ENCODE measurements at places on chromosomes 3 and 15.

DNA sequence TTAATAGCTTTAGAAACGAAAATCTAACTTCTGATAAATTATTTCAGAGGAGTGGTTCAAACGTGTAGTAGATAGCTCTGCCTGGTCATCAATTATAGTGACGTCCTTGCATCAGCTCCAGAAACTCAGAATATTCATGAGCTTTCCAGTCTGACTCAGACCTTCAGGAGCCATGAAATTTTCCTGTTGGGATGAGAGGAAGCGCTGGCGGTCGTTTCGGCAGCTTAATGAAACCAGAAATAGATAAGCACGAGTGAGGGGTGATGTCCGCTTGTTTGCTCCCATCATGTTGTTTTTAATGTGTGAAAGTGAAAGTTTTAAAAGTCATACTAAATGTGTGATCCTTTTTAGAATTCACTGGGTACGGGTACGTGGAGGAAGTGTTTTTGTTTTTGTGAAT lies 141.1 kb downstream of the PGPEP1L start:
- no peak for DNase-seq

DNA sequence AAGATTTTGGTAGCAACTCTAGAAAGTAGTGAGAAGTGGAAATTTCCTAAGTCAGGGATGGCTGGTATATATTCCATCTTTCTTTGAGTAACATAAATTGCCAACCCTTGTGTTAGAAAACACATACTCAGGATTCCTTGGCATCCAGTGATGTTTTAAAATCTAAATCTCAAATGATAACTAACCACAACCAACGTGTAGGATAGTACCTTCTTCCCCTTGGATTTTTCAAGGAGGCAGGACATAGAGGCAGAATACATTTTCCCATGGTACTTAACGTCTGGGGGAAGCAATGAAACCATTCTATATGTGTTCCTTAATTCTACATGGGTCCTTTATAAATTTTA lies 93.4 kb downstream of the WDR76 start:
- DNase-seq, result no peak

GRCh38 chr3:111911446-111911845 lies 52.4 kb downstream of the PHLDB2 start:
- no peak for DNase-seq

DNA sequence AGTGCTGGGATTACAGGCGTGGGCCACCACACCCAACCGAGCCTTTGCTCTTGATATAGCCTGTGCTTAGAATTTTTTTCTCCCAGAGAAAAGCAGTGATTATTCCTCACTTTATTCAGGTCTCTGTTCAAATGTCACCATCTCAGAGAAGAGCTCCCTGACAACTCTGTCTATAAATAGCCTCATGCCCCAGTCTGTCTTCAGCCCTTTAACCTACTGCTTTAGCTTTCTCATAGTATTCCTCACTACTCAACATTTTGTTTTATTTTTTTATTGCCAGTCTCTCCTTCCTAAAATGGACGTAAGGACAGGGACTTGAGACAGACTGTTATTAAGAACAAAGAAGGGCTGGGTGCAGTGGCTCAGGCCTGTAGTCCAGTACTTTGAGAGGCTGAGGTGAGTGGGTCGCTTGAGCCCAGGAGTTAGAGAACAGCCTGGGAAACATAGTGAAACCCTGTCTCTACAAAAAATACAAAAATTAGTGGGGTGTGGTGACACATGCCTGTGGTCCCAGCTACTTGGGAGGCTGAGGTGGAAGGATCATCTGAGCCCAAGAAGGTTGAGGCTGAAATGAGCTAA lies 78.7 kb upstream of the TTBK2 start:
- DNase-seq, result no peak

DNA sequence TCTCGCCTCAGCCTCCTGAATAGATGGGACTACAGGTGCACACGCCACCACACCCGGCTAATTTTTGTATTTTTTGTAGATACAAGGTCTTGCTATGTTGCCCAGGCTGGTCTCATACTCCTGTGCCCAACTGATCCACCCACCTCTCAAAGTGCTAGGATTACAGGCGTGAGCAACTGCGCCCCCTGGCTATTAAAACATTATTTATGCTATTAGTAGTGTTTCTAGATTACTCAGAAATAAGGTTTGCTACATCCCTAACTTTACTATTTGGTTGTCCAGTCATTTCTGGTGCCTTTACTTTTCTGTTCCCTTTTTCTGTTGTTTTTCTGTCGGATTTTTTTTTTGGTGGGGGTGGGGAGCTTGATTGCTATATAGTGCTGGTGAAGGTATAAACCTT lies 393.6 kb upstream of the TPM1 start:
- no peak for DNase-seq

DNA sequence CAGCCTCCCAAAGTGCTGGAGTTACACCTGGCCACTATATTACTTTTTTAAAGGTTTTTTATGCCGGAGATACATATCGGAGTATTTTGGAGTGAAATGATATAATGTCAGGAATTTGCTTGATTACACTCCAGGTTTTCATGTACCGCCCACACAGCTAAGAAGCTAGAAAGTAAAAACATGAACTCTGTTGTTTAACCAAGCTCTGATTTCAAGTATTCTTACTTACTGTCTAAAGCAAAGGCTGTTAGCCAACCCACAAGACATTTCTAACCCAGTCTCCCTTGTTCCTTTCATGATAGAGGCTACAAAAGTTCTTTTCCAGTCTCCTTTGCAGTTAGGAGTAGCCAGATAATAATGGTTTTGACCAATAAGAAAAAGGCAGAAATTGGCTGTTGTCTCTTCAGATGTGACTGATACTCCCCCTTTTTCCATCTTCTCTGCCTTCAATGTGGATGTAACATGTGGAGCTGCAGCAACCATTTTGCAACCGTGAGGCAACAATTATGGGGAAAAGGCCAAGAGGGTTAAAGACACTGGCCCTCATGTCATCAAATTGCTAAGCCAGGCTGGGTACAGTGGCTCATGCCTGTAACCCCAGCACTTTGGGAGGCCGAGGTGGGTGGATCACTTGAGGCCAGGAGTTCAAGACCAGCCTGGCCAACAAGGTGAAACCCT lies 6.1 kb upstream of the CP start:
- no peak for DNase-seq

DNA sequence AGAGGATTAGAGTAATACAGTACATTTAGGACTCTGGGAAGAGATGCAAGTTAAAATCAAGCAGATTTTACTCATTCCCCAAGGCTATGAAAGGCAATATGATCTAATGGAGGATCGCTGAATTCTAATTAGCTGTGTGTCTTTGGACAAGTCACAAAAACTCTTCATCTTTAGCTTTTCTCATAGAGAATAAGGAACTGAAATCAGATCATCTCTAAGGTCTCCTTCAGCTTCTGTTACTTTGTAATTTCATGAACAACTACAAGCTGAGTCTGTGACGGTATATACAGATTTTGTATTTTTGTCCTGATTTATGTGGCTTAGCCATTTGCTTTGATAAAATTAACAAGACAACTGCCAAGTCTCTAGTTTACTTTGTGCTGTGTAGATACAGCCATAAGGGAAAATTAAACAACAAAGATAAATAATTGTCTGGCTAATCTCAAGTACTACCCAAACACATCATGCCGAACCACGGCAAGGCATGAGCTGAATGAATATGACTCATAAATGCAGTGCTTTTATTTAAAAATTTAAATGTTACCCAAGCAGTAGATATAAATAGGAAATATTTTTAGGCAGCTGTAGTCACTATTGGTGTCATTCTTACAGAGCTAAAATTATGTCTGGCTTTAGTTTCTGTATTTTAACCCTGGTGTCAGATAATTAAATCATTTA lies 81.5 kb downstream of the GAP43 start:
- DNase-seq, result no peak

- no peak for DNase-seq
These were observed 18.6 kb downstream of the SERP1 start for GRCh38 chr3:150527464-150528255.

- no peak for DNase-seq
These were observed 71.6 kb downstream of the MEIS2 start for GRCh38 chr15:37028625-37029296.

- no peak for DNase-seq
These were observed 92.6 kb upstream of the CCDC54 start for GRCh38 chr3:107284612-107285011.

DNA sequence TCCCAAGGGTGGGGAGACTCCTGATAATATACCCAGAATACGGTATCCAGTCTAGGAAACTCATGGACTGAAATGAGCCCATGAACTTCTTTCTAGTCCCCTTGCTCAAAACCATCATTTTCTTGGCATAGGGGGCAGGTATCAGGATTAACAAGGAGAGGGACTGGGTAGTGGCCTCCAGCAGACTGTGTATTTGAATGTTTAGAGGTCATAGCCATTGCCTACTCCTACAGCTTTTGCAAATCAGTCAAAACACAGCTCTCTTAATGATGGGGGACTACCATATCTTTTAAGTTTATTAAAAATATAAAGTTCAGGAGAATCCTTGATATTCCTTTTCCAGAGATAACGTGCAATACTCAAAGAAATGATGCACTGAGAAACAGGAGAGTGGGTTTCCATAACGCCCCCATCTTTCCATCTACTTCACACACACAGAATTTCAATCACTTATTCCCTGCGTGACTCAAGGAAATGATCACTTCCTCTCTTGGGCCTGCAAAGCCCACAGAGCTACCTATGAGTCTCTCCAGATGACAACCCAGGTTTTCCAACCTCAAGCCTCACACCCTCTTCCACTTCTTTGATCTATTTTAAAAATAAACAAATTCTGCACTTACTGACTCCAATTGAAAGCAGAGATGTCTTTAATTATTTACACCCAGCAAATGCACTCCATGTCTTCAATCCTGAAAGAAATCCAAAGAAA lies 584.0 kb upstream of the LMCD1 start:
- DNase-seq, result no peak

DNA sequence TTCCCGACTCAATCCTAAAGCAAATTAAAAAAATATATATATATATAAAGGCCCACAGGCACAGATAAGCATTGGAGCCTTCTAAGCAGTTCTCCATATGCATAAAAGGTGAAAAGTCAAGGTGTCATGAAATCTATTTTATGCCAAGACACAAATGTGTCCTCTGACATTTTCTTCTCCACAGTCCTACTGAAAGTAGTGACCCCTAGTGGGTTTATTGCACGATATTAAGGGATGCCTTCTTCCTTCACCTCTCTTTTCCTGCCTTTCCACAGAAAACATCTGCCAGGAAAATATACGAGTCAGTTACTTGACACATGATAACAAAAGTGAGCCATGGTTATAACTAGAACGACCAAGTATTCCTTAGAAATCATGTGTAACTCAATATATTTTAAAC lies 303.2 kb downstream of the TIGIT start:
- no peak for DNase-seq

DNA sequence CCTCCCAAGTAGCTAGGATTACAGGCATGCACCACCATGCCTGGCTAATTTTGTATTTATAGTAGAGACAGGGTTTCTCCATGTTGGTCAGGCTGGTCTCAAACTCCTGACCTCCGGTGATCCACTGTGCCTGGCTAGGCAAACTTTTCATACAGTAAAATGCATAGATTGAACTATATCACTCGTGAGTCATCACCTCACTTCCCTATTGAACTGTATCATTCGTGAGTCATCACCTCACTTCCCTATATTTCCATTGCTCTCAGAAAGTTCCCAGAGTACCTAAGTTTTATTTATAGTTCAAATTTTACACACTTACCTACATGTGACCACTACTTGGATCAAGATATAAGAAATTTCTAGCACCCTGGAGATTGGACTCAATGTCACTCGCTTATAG lies 73.6 kb upstream of the ACAD9 start:
- DNase-seq, result no peak

DNA sequence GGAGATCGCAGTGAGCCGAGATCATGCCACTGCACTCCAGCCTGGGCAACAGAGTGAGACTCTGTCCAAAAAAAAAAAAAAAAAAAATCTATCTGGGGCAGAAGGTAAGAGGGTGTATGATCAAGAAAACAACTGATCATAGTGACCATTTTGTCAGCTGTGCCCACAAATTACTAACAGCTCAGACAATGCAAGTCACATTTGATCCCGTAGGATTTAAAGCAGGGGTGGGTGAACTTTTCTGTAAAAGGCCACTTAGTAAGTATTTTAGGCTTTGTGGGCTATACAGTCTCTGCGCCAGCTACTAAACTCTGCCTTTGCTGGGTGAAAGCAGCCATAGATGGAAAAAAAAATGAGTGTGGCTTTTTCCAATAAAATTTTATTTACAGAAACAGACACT lies 57.6 kb upstream of the ABI3BP start:
- DNase-seq, result no peak

DNA sequence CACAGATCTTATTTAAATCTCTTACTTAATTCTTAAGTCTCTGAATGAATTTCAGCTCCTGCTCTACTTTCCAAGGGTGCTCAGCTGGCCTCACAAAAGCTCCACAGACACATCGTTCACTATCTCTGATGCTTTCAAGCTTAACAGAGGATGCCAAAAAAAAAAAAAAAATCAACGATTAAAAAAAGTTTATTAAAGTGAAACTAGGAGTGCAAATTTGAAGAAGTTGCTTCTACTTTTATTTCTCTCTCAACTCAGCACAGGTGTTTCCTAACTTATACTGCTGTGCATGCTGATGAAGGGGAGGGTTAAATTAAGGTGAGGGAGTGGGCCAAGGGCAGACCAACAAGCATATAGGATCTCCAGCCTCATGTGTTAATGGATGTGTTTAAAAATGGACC lies 157.2 kb downstream of the TIGIT start:
- DNase-seq, result no peak

All from effector CD8-positive, alpha-beta T cell (primary cell).